GF-D8 (cell line): ENCODE measurements at places on chromosomes 12 and 14.

DNA sequence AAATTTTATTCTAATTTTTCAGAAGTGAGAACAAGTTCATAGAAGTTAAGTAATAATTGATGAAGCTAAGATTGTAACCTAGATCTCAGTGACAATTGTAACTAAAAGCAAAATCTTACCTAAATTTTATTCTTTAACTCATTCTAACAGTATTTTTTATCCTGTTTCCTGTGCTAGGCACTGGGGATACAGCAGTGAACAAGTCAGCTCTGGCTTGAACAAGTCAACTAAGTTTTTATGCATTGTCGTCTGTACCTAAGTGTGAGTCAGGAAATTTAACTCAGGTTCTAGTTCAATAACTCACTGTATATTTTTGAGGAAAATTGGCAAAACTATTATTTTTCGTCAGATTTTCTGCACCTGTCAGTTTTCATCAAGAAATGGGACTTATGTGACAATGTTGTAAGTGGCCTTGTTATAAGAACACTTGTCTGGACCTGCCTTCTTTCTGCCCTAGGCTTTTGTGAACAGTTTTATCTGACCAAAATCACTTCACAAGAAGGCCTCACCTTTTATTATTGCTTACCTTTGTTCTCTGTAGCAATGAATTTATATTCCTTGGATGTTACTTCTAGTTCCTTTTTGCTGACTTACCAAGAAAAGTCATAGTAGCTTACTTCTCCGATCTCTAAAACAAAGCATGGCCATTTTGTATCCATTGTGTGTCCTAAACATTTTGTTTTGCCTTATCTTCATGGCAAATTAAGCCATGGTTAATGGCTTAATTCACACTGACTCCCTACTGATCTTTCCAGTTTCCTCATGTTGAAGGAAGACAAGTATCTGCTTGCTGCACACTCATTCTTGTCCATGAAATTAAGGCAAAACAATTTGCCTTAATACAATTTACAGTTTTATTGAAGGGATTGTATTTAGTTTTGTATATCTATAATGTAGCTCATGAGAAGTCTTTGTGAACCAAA, 2.7 kb downstream of the TMTC3 start:
- DNase-seq: no peak

DNA sequence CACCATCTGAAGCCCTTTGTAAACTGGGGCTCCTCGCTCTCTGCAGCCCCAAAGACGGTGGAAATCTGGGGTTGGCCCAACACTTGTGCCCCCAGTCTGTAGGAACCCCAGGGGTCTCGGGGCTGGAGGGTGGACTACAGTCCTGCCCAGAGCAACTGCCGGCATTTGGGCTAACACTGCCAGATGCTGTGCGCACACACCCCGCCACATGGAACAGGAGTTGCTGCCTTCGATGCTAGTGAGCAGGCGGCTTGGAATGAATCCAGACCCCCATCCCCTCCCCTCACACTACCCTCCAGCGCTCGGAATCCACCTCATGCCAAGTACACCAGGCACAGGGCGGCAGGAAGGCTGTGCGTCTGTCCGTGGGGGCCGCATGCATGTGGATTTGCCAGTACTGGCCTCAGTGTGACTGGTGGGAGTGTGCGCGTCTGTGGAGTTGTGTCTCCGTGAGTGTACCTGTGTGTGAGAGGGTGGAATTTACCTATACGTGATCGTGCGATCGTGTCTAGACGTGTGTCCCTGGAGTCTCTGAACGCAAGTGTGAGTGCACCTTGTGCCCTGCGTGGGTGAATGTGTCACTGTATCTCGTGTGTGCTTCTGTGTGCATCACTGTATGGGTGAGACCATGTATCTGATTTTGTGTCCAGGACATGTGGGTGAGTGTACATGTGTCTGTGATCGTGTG, 5.1 kb downstream of the LHX5 start:
- no peak for DNase-seq

- no peak for DNase-seq
Measured at GRCh38 chr12:6069437-6070093, 54.9 kb downstream of the VWF start.

GRCh38 chr12:80415466-80415865, 28.6 kb upstream of the PTPRQ start:
- DNase-seq: no peak

DNA sequence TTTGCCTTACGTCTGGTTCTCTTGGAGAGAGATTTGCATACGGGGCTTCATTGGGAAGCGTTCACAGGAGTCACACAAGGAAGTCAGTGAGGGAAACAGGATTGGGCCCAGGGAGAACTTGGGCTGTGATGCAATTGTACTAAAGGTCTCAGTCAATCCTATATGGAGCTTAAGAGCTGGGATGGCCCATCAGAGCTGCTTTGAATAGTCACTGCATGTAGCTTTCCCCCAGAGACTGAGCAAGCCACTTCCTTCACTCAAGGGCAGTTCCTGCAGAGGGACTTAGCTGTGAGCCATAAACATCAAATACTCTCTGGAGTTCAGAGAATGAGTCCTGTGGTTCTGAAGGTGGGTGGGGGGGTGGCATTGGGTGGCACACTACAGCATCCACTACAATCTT, 605.4 kb downstream of the MED13L start:
- DNase-seq: no peak

GRCh38 chr12:117031843-117032592, 67.2 kb downstream of the TESC start:
- no peak for DNase-seq

GRCh38 chr14:104882991-104883660, 18.1 kb downstream of the CEP170B start:
- no peak for DNase-seq

DNA sequence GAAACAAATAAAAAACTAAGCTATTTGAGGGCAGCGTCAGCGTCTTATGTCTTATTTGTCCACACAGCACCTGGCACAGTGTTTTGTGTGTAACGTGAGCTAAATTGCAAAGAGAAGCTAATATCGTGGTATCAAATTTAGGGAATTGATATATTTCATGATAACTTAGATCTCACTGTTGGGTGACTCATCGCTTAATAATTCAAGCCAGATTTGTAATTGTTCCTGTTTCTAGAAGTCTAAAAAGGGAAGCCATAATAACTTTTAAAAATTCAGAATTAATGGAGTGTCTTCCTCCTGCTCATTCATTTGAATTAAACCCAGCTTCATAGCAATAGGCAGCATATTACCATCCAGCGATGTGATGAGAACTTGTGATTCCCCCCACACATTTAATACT, 214.7 kb downstream of the PDZRN4 start:
- no peak for DNase-seq

GRCh38 chr14:100428727-100429126, 105.6 kb downstream of the SLC25A47 start:
- no peak for DNase-seq

- DNase-seq: no peak
Measured at GRCh38 chr12:12266873-12267741, at the start of gene LRP6. Gene LRP6 (minus strand): TSS chr12:12267044. CDS start chr12:12266735, 309 bp downstream.

DNA sequence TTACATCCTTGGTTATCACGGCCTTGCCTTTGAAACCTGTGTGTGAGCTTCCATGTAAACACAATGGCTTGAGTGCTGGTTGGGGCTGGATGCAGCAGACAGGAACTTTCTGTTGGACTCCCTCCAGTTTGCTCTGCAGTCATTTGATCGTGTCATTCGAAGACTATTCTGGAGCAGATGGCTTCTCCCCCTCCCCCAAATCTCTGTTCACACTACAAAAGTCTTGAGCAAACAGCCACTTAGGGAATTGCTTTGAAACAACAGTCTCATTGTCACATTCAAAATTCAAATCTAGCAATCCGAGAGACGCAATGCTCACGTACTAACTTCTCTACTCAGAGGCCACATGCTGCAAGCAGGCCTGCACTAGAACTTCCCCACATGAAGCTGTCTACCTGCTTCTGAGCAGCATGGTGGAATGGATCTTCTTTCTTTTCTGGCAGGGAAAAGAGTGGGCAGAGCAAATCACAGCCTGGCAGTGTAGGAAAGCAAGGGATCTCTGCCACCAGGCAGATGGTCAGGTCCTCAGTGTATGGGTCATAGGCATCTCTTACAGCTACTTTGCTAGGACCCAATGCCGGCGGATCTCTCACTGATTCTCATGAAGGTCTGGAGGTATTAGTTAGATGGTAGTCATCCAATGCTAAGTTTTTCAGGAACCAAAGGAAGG, 214.2 kb downstream of the PPM1H start:
- DNase-seq: no peak

DNA sequence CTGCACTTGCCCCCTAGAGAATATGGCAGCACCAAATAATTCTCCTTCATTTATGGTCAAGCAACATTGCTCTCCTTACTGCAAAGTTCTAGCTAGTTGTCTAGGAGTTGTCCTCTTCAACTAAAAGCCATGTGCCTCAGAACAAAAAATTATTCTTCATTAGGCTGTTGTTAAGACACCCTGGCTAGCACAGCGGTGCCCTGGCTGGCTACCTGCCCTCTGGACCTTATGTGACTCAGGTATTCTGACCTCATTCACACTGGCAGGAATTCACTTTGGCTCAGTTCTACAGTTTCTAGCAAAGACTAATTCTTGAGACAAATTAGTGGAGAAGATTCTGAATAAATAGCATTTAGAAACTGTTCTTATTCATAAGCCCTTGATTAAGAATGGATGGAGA, 224.4 kb upstream of the KRR1 start:
- no peak for DNase-seq

GRCh38 chr14:88831284-88831683, 6.8 kb downstream of the TTC8 start:
- DNase-seq: no peak

- no peak for DNase-seq
Measured at GRCh38 chr14:101200008-101200649, 296.6 kb upstream of the RTL1 start.

DNA sequence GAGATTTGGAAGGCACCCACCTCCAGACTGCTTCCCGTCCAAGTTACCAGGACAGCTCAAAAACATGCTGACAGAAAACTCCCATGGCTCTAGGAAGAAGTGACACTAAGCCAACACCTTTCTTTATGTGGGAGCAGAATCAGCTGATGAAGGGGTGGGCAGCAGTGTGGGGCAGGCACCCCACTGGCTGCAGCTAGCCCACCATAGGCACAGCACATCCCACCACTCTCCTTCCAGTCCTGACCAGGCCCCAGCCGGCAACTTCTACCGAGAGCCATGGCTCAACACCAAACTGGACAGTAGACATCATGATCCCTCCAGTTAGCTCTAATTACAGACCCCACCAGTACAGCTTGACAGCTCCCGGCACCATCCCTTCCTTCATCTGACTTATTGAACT, 45.0 kb downstream of the SH2B3 start:
- no peak for DNase-seq

DNA sequence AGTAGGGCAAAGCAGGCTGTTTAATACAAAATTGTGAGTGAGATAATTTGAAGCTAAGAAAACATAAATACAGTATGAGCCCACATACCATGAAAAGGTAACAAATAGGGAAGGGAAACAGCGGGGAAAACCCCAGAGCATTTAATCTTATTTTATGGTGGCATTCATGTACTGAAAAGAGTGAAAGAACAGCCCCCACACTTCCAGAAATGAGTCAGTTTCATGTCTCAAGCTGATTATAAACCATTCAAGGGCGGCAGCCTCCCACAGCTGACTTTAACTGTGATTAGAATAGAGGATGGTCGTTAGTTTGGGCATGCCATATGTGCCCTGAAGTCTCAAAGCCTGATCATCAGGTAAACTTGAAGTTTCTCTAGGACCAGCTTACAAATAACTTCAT, 64.5 kb downstream of the FOXG1 start:
- no peak for DNase-seq

- DNase-seq: no peak
Measured at GRCh38 chr12:16562435-16562834, 43.5 kb downstream of the LMO3 start.

DNA sequence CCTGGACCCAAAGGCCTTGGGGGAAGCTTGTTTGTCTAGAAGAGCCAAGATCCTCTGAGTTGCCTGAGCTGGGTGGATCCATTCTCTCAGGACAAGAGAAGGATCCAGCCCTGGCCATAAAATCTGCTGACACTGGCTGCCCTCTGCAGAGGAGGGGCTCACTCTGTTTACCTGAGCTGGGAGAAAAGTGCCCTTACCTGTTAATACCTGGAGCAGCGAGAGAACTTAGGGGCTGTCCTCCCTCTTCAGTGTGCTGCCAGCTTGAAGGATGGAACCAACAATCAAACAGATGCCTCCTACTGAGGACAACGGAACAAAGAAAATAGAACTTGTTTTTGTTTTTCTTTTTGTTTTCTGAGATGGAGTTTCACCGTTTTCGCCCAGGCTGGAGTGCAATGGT, 7.3 kb upstream of the KRT7 start:
- DNase-seq: no peak

DNA sequence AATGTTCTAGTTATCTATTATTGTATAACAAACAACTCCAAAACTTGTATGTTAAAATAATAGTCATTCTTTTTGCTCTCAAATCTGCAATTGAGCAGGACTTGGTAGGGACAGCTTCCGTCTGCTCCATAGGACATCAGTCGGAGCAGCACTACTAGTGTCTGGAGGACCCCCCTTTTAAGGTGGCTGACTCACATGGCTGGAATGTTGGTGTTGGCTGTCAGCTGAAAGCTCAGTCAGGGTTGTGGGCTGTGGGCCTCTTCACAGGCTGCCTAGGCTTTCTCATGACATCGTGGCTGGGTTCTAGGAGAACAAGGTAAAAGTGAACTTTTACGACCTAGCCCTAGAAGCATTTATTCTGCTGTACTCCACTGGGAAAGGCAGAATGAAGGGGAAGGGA, 160.6 kb downstream of the ANO4 start:
- DNase-seq: no peak

GRCh38 chr12:6226002-6226678, 25.9 kb downstream of the CD9 start:
- no peak for DNase-seq

DNA sequence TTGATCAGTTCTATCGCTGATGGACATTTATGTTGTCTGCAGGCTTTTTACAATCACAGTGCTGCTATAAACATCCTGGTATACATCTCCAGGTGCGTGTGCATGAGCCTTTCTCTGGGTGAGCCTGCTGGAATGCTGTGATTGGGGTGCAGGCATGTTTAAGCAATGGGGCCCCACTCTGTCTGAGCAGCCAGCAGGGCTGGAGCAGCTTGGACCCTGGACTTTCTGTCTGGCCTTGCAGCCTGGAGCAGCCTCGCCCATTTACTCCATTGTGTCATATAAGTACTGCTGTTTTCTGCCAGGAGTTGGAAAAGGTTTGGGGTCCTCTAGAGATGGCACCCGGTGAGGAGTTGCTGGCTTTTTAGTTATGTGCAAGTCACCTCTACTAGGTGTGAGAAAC, 199.0 kb downstream of the KIF26A start:
- no peak for DNase-seq

- DNase-seq: peak; percentile 61
Measured at GRCh38 chr14:102949062-102949800, 26.8 kb downstream of the AMN start.

GRCh38 chr14:44530475-44530874, 23.4 kb upstream of the FSCB start:
- no peak for DNase-seq

GRCh38 chr12:110750784-110751461, 8.2 kb upstream of the PPP1CC start:
- no peak for DNase-seq
